ENCODE measurements at places on chromosomes 6 and 20.

DNA sequence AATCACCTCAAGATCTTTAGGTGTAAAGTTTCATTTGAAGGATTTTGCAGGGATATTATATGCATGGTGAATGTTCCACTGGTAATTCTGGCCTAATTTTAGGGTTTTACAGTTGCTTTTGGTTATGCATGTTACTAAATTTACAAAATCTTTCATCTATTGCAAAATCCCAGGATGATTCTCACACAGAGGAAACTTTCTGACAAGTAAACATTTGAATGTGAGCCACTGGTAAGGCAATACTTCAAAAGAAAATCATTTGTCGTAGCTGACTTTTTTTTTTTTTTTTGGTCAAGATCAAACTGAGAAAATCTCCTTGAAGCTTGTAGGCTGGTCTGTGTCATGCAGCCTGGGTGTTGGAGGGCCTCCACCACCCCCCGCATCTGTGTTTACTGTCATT, 141.9 kb upstream of the EXOC2 start:
- no peak for DNase-seq

GRCh38 chr6:7673063-7673536, 52.8 kb upstream of the BMP6 start:
- peak; percentile 79 for DNase-seq

DNA sequence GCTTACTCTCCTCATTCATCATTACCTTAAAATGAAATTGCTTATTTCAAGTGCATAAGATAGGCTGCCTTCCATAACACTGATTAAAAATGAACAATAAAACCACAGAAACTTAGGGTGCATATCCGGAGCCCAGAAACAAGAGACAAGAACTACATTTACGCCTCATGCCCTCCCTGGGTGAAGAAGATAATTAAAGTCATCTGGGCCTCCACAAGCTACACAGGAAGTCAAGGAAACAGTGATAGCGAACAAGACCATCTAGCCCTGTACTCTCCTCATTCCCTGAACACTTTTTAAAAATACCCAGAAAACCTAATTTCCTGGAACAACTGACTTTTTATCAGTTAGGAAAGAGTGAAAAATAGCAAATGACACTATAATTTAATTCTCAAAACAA, 6.3 kb downstream of the SOD2 start:
- DNase-seq: no peak

DNA sequence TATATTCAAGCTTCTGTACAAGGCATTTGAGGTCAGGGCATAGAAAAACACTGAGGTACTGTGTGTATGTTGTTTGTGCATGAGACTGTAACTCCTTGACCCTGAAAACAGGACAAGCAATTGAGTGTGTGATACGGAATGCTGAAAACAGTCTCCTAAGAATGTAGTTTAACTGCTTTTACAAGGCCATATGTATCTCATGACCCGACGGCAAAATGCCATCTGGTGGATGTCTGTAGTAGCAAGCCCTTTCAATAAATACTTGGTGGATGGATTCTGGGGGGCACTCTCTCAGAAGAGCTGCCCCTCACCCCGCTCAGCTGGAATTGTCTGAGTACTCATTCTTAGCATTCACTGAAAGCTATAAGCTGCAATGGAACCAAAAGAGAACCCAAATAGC, 69.3 kb upstream of the EYS start:
- DNase-seq: no peak

DNA sequence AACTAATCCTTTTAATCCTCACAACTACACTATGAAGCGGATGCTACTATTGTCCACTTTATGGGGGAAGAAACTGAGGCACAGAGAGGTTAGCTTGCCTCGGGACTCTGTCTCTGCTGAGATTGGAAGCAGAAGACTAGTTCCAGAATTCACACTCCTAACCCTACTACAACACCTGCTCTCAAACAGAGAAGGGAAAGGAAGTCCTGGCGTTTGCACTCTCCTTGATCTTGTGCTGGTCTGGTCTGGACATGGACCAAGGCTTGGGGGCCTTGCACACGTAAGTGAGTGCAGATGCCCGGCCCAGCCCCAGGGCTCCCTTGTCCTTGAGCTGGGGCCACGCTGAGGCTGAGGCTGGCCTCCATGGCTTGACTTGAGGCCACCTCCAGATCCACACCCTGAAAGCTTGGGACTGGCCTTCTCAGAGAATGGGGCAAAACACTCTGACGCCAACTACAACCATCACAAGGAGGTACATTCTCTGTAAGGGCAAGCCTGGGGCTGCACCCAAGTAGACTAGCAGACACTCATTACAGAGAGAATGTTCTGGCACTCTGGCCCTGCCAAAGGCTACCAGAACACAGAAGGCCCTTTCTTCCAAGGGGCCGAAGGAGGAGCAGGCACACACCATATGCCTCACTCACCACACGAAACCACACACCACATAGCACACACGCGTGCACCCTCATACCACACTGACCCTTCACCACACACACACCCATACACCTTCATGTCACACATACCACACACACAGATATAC, 33.3 kb upstream of the EZR start:
- DNase-seq: no peak

DNA sequence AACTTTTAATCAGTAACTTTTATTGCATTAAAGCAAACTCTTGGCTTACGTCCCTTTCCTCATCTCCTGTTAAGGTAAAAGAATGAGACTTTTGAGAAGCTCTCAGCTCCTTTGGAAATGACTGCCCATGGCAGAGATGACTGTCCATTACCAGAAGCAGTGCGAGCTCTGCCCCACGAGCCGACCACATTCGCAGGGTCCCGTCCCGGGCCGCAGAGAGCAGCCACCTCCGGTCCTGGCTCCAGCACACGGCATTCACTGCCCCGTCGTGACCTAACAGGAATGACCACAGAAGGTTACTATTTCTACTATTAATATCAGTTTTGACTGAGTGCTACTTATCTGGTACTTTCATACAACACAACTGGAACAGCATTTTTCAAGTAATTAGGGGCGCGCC, 63.4 kb downstream of the WDR27 start:
- no peak for DNase-seq

- no peak for DNase-seq
Measured at GRCh38 chr6:44678252-44678935, 290.9 kb downstream of the CDC5L start.

GRCh38 chr20:53599378-53599777, 5.7 kb upstream of the ZNF217 start:
- DNase-seq: no peak

GRCh38 chr6:85077098-85077497, 312.7 kb upstream of the TBX18 start:
- no peak for DNase-seq

DNA sequence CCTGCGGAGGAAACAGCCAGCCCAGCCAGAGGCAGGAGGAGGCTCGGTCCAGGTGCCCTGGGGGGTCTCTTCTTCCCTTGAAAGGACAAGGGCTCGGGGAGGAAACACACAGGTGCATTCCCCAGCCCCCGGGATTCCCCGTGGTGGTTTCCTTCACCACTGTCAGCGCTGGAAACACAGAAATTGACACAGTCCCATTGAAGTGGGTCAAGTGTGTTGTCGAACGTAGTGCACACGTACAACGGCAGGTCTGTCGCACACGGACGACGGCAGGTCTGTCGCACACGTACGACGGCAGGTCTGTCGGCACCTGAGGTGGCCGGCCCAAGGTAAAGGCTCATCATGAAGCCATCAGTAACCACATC, 80.9 kb downstream of the DLL1 start:
- no peak for DNase-seq

GRCh38 chr6:112409311-112409710, 62.2 kb downstream of the RFPL4B start:
- DNase-seq: no peak

GRCh38 chr6:53793318-53794136, 1.3 kb upstream of the LRRC1 start:
- DNase-seq: peak; percentile 61

DNA sequence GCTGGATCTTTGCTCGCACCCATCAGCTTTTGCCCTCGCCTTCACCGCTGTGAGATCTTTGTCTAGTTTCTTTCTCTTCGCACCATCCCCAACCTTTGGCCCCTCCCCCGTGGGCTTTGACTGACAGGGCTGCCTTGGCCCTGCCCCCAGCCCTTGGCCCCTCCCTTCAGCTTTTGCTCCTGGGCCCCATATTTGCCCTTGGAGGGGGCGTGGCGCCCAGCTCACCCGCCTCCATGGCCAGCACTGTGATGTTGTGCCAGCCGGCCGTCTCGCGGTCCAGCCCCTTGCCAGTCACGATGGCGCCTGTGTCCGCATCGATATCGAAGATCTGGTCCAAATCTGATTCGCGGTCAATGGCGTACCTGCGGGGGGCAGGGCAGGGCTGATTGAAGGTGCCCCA, 81.1 kb downstream of the CD40 start:
- DNase-seq: no peak

DNA sequence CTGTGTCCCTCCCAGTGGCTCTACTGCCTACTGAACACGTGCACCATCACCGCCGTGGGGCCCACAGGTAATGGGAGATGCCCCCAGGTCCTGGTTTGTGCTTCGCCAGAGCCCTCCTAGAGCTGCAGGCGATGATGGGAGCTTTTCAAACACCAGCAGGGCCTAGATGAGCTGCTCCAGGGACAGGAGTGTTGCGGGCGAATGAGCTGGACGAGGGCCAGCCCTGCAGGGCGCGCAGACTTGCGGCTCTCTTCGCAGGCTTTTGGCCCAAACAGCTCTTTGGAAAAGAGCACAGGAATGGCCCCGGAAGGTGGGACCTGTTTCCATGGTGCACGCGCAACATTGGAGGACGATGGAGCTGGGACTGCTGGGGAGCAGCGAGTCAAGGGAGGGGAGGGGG, 409.3 kb upstream of the SULF2 start:
- DNase-seq: no peak

DNA sequence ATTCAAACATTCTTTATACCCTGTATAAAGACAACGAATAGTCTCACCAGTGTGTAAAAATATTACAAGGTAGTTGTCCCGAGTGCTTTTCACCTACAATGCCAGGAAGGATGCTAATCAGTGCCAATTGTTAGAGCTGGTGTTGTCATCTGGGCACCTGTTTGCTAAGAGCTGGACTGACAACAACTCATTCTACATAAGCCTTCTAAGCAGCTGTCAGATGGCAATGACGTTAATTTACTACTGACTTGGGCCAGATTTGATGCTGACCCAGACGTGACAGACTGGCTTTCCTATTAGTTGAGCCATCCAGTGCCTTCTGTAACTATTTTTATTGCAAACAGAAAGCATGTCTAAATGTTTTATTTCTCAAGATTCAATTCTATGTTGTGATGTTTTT, 355.2 kb downstream of the ADGRB3 start:
- no peak for DNase-seq
